ENCODE measurements at places on chromosomes 16 and 17. TPM values are rescaled to one million over a fixed set of nuclear protein-coding genes. Genes with fewer than 3 reads are reported as not detected.

Gene NQO1
- 1.4 TPM for total RNA-seq

Gene CSH2
- total RNA-seq: not detected

Gene ARHGAP23
- 0.40 TPM for total RNA-seq

Gene TBC1D3I
- not detected for total RNA-seq

Gene NPEPPS
- total RNA-seq: 106 TPM

Gene PITPNM3
- 0.61 TPM for total RNA-seq

GRCh38 chr16:1493746-1494094 lies 560 bp downstream of the TELO2 start:
- peak overlapping the region; percentile 80 for H3K4me3 ChIP-seq
- H3K27ac ChIP-seq: peak overlapping the region; percentile 18
- H3K36me3 ChIP-seq: peaks cover 19% of the 10 kb centered on the region
- H3K27me3 ChIP-seq: no peaks in the 10 kb centered on the region

DNA sequence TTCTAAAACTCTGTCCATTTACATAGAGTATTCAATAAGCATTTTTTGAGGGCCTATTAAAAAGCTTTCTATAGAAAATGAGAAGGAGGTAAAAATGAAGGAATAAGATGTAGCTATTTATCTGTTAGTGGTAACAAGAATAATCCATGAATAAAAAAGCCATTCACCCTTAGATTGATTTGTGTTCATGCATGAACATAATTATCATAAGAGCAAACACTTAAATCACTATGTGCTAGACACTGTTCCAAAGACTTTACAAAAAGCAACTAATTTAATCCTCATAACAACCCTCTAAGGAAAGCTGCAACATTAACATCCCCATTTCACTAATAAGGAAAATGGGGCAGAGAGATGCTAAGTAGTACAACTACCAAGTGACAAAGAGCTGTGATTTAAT lies 6.6 kb downstream of the CCDC47 start:
- no peak for DNase-seq
- no peak overlapping the region for H3K4me3 ChIP-seq
- no peaks in the 10 kb centered on the region for H3K36me3 ChIP-seq
- no peaks in the 10 kb centered on the region for H3K27me3 ChIP-seq

DNA sequence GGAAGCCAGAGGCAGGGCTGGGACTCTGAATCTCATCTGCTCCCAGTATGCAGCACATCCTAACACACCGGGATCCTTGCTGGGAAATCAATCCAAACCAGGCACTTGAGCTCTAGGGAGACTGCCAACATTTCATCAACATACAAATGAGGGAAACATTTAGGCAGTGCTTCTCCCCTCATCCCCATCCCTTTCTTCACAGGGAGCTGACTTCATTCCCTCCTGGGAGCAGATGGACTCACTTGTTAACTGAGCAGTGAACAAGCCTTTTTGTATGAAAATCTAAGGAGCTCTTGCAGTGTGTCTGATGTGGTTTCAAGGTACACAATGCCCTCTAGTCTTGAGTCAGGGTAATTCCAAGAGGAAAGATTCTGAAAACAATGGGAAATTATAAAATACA lies 96.3 kb downstream of the TMEM114 start:
- no peaks in the 10 kb centered on the region for H3K4me1 ChIP-seq
- H3K4me3 ChIP-seq: no peak overlapping the region
- no peaks in the 10 kb centered on the region for H3K36me3 ChIP-seq
- H3K27ac ChIP-seq: no peak overlapping the region

GRCh38 chr17:75603123-75603522 lies 15.5 kb downstream of the MYO15B start:
- H3K27me3 ChIP-seq: no peaks in the 10 kb centered on the region
- H3K4me3 ChIP-seq: no peak overlapping the region
- H3K36me3 ChIP-seq: no peaks in the 10 kb centered on the region
- H3K27ac ChIP-seq: no peak overlapping the region

- no peak overlapping the region for H3K4me3 ChIP-seq
- H3K27me3 ChIP-seq: peaks cover 25% of the 10 kb centered on the region
- H3K4me1 ChIP-seq: peaks cover 23% of the 10 kb centered on the region
- H3K36me3 ChIP-seq: no peaks in the 10 kb centered on the region
- no peak overlapping the region for H3K27ac ChIP-seq
Measured at GRCh38 chr17:77929180-77929564, 29.3 kb upstream of the TNRC6C start.

GRCh38 chr17:147796-148740 lies 10.7 kb downstream of the SCGB1C2 start:
- H3K4me3 ChIP-seq: no peak overlapping the region
- DNase-seq: no peak
- H3K4me1 ChIP-seq: no peaks in the 10 kb centered on the region
- H3K27me3 ChIP-seq: peaks cover 2% of the 10 kb centered on the region
- no peak overlapping the region for H3K27ac ChIP-seq

- DNase-seq: no peak
- no peaks in the 10 kb centered on the region for H3K27me3 ChIP-seq
- no peak overlapping the region for H3K4me3 ChIP-seq
- H3K27ac ChIP-seq: no peak overlapping the region
Measured at GRCh38 chr17:76546556-76547182, 6.8 kb downstream of the PRCD start.

DNA sequence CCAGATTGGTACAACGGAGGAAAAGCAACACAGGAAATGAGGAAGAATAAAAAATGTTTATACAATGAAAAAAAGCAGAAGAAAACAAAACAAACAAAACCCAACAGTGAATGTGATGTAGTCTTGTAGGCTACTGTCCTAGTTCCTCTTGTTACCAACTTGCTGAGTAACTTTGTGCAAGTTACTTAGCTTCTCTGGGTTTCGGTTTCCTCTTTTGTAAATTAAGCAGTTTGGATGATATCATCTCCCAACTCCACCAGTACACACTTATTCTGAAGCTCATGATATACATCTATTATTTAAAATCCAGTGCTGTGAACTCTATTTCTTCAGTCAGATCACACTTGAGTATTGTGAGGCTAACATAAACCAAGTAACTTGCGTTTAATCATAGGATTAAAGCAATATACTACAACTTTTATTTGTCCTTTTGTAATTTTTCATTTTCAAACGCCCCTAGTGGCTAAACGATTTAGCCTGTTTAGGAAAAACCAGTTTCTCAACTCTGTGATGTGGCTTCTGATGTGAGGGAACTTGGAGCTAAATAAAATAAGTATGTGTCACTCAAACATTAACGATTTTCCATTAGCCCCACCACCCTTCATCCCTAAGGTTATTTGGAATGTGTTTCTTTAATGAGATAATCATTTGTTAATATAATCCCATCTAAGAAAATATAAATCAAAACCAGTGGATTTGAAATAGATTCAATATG lies 1.4 kb upstream of the UNK start:
- peak overlapping the region; percentile 40 for H3K4me3 ChIP-seq
- H3K27me3 ChIP-seq: no peaks in the 10 kb centered on the region
- H3K36me3 ChIP-seq: peaks cover 8% of the 10 kb centered on the region
- no peak for DNase-seq
- H3K27ac ChIP-seq: peak overlapping the region; percentile 100
- H3K4me1 ChIP-seq: peaks cover 27% of the 10 kb centered on the region

DNA sequence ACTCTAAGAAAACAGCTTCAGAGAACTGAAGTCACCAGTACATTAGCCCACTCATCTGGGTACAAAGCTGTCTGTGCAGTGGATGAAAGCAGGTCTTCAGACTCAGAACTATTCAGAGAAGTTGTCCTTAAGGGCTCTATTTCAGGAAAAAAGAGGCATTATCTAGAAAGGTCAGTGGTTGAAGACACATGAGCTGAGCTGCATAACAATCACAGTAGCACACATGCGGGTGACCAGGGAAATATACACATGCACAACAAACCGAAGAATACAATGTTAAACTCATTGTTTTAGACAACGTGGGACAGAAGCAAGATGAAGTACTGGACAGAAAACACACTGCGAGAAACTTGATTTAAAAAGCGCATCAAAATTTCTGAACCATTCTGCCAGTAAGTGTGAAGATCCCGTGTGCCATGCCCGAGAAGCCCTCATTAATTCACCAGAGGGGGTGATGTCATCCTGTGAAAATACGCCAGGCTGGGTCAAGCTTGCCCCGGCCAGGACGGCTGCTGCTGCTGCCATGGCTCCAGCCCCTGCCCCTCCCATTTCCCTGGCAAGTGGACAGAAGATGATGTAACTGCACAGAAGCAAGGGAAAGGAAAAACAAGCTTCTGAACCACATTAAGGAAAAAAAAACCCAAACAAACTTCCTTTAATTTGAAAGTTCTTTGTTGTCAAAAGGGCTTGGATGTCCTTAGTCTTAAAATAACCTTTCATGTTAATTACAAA lies 10.1 kb downstream of the DYNC1LI2 start:
- H3K27me3 ChIP-seq: no peaks in the 10 kb centered on the region
- H3K36me3 ChIP-seq: peaks cover 79% of the 10 kb centered on the region
- no peak overlapping the region for H3K4me3 ChIP-seq
- H3K4me1 ChIP-seq: no peaks in the 10 kb centered on the region
- no peak for DNase-seq

GRCh38 chr17:673200-673681 lies 41.4 kb downstream of the VPS53 start:
- H3K36me3 ChIP-seq: peaks cover 30% of the 10 kb centered on the region
- no peak for DNase-seq
- no peaks in the 10 kb centered on the region for H3K4me1 ChIP-seq

DNA sequence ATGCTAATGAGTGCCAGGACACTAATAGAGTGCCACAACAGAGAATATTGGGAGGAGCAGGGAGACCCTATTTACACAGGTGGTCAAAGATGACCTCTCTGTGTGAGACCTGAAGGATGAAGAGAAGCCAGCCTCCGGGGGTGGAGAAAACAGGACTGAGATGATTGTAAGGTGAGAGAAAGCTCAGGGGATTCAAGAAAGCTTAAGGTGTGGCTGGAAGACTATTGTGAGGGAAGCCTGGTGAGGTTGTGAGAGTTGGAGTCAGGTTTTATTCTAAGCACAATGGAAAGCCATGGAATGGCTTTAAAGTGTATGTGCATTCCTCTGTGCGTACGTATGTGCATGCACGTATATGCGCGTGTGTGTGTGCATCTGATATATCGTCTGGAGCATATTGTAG lies 10.4 kb upstream of the MARCHF10 start:
- H3K4me1 ChIP-seq: no peaks in the 10 kb centered on the region
- H3K36me3 ChIP-seq: no peaks in the 10 kb centered on the region
- no peak for DNase-seq
- no peaks in the 10 kb centered on the region for H3K27me3 ChIP-seq
- H3K4me3 ChIP-seq: no peak overlapping the region

DNA sequence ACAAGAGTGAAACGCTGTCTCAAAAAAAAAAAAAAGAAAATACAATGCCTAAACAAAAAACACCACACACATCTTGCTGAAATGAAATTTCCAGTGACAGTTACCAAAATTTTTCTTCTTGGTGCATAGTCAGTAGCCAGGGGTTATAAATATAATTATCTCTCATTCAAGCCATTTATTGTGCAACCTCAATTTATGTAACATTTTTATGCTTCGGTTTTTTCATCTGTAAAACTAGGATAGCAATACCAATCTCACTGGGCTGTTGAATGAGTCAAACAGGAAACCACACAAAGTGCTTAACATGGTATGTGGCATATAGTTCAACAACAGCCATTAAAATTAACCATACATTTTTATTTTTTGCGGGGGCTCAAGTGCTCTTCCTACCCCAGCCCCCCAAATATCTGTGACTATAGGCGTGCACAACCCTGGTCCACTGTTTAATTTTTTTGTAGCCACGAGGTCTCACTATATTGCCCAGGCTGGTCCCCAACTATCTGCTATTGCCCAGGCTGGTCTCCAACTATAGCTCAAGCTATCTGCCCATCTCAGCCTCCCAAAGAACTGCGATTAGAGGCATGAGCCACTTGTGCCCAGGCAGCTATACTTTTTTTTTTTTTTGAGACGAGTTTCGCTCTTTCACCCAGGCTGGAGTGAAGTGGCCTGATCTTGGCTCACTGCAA lies 2.6 kb downstream of the COG4 start:
- peaks cover 39% of the 10 kb centered on the region for H3K4me1 ChIP-seq
- H3K36me3 ChIP-seq: peaks cover 12% of the 10 kb centered on the region
- no peaks in the 10 kb centered on the region for H3K27me3 ChIP-seq
- DNase-seq: no peak
- H3K27ac ChIP-seq: peak overlapping the region; percentile 53

GRCh38 chr17:9266031-9266680 lies 244.8 kb downstream of the NTN1 start:
- peaks cover 3% of the 10 kb centered on the region for H3K4me1 ChIP-seq
- no peak overlapping the region for H3K27ac ChIP-seq
- H3K4me3 ChIP-seq: no peak overlapping the region

GRCh38 chr17:32833076-32833475 lies 43.8 kb downstream of the MYO1D start:
- H3K4me3 ChIP-seq: no peak overlapping the region
- H3K27me3 ChIP-seq: no peaks in the 10 kb centered on the region
- no peak for DNase-seq
- H3K4me1 ChIP-seq: no peaks in the 10 kb centered on the region
- H3K27ac ChIP-seq: no peak overlapping the region

DNA sequence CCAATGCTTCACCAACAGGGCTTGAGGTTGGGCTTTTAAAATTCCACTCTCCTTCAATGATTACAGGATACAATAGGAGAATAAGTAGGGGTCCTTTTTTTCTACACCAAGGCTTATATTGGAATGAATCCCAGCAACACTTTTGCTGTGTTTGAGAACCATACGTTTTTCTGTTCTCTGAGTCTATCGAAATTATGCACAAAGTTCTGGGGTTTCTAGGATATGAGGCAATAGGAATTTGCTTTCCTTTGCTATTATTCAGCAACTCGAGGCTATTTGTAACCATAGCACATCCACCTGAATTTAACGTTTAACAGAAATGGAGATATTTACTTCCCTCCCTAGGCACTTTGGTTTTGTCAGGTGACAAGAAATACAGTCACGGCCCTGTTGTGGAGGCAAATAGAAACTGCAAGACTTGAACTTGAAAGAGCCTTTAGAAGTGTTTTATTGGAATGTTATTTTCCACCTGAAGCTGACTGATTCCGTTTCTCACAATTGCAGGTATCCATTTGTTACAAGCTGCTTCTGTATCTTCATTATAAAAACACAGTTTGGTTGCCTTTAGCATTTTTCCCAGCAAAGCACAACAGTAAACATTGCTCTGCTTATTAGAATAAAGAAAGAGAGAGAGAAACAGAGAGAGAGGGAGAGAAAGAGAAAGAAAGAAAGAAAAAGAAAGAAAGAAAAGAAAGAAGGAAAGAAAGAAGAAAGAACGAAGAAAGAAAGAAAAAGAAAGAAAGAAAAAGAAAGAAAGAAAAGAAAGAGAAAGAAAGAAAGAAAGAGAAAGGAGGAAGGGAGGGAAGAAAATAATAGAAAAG lies 109.6 kb downstream of the HS3ST3A1 start:
- no peak overlapping the region for H3K4me3 ChIP-seq
- H3K27me3 ChIP-seq: no peaks in the 10 kb centered on the region
- H3K36me3 ChIP-seq: no peaks in the 10 kb centered on the region
- H3K27ac ChIP-seq: no peak overlapping the region
- no peak for DNase-seq

All from T-cell (primary cell).